ENCODE measurements at places on chromosomes 1 and 21.

- no peak for DNase-seq
Observed at GRCh38 chr1:22801761-22802160, 91.1 kb downstream of the EPHB2 start.

DNA sequence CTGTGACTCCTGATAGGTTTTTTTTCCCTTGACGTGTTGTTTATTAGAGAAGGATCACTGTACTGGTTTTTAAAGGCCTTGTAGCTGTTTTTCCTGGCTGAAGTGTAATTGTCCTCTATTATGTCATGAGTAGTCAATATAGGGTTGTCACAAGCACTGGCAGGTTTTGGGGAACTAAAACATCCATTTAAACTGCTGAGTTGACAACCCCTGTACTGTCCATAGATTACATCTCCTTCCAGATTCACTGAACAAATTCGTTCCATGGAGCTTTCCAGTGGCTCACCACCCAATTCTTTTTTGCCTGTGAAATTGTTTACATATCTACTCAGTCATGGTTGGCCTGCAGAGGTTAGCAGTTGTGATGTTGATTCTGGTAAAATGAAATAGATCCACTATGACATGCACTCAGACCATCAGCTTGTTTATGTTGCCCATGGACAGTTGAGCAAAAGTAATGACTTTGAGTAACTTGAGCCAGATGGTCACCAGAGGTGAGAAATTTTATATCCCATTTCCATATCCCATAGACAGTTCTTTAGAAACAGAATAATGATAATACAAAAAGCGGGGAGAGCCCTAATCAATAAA lies 59.9 kb upstream of the QSOX1 start:
- no peak for DNase-seq

DNA sequence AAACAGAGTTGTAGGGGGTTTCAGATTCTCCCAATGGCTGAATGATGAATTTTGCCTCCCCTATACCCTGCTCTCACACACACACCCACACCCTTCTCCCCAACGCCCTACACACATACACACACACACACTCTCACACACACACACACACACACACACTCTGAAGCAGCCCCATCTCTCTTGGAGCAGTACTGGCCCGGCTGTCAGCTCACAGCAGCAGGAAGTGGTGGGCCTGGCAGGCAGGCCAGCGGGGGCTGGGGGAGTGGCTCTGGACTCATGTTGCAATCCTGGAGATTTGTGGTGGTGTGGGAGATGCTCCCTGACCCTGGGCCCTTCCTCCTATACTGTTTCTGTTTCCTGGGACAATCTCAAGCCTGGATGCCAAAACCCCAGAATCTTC lies 2.2 kb downstream of the IKBKE start:
- peak; percentile 46 for DNase-seq

- DNase-seq = no peak
Observed at GRCh38 chr1:197770243-197770642, 5.0 kb downstream of the DENND1B start.

- no peak for DNase-seq
Observed at GRCh38 chr1:108767115-108767514, 20.6 kb downstream of the STXBP3 start.

- peak; percentile 63 for DNase-seq
Observed at GRCh38 chr1:176696109-176696508, 233.1 kb downstream of the PAPPA2 start.

GRCh38 chr1:218750216-218750970 lies 405.3 kb downstream of the TGFB2 start:
- DNase-seq = no peak

DNA sequence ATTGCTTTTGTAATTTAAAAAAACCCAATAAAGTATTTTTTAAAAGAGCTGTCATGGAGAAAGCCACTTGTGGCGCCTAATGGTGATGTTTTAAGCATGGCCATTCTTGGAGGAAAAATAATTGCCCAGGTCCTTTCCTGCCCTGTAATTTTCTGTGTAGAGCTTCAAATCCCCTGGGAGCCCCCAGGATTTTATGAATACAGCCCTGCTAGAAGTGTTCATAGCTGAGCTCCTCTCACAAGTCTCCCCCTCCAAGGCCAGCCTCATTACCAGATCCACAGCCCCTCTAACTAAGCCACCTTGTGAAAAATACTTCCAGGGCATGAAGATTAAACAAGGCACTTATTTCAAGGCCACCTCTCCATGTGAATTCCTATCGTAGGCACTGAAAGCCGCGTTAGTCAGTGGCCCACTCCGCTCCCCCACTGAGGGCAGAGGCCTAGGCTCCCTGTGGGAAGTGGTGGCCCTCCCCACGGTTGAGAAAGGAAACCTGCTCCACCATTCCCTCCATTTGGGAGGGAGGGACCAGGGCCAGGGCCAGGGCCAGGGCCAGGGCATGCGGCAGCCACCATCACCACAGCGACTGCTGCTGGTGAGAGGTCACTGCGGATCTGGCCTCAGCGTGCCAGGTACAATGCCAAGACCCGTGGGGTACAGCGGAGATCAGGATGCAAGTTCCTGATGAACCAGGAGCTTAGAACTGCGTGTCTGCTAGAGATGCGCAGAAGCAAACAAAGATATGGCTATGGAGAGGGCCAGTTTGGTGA lies 83.1 kb downstream of the KCNN3 start:
- no peak for DNase-seq

DNA sequence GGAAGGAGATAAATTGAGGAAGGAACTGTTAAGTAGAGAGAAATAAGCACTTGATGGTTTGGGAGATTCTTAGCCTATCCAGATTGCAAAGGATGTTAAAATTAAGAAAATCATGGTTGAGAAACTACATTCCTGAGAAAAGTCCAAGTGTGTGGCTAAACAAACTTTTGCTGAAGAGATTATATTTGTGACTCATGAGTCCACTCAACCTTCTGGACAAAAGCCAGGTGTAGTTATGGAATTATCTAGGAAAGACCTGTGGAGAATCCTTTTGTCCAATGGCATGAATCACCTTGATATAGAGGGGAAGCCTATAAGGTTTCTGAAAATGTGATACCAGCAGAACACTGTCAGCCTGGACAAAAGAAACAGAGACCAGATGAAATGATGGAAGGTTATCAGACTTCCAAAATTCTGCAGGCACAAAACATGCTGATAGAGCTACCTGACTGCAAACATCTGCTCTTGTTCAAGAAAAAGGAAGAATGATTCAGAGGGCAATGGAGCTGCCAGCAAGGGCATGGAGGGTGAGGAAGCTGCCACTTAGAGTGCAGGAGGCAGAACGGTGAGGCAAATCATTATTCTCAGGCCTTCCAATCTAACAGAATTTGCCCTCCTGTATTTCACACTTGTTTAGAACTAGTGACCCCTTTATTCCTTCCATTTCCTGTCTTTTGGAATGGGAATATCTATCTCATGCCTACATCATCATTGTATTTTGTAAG lies 300.6 kb upstream of the PRMT6 start:
- DNase-seq = peak; percentile 28

DNA sequence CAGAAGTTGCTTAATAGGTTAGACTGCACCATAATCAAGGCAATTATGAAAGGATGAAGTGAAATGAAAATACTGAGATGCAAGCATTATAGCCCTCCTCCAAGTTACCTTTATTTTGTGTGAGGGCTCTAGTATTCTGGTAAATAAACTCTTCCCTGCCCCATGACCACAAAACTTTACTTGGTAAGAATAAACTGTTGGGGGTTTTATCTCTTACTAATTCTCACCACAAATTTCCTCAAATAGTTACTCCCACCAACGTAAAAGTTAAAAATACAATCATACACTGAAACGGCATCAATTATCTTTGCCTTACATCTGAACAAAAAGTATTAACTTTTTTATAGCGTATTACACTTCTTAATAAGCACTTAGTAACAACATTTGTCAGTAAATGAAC lies 29.5 kb downstream of the C21orf91 start:
- DNase-seq = no peak

DNA sequence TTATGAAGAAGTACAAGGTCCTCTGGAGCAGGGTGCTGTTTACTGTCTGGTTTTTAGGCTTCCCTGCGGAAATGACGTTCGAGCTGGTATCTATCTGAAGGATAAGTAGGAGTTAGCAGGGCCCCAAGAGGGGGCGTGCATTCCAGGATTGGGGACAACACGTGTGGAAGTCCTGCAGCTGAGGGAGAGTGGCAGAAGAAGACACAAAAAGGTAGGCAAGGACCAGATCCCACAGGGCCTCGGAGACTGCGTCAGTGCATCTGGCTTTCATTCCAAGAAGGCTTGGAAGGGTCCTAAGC lies 5.9 kb downstream of the RIMS3 start:
- no peak for DNase-seq

DNA sequence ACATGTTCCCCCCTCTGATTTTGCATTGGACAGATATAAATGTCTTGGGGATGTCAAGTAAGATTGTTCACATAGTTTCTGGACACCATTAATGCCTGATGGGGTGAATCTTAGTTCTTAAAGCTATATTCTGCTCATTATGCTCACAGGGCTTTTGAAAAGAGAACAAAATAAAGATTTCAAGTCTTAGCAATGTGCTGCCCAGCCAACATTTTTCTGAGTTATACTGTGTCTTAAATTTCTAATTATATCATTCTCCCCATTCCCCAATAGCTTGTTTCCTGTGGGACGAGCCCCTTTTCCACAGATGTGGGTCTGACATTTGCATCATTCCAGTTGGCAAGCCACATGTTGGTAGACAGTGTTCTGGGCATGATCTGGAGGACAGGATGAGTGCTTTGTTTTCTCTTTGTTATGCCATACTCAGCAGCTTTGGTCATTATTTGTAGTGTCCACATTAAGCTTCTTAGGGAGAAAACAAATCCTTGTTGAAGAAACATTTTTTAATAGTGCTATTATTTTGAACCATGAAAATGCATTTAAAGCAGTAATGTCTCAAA lies 32.8 kb downstream of the MTARC1 start:
- no peak for DNase-seq

GRCh38 chr1:90135286-90135685 lies 140.4 kb downstream of the ZNF326 start:
- DNase-seq = no peak

DNA sequence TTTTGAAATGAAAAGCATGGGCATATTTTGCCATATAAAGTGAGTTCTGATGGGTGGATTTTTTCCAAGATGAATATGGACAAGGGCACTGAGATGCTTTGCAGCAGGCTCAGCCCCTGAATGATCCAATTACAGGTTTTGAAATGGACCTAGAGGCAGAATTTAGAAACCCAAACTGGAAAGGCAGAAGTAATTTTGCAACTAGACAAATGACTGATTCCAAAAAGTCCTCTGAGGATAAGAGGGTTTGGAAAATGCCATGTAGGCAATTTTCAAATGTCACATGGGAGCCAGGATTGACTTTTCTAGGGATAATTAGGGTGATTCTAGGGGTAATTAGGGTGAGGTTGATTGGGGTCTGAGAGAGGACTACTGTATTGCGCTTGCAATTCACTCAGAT lies 148.9 kb upstream of the ZNF648 start:
- DNase-seq = no peak

GRCh38 chr1:974687-975328 lies 7.1 kb downstream of the PERM1 start:
- no peak for DNase-seq

DNA sequence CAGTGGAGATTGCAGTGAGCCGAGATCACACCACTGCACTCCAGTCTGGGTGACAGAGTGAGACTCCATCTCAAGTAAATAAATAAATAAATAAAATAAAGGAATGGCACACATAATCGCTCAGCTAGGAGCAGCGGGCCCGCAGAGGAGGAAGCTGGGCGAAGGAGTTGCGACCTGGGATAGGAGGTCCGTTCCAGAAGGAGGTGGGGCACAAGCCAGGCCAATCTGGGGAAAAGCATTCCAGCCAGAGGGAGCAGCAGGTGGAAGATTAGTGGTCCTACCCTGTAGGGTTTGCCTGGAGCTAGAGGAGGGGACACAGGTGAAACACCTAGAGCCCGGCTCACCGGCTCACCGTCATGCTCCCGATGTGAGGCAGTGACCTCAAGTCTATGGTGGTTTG lies 40.3 kb upstream of the CASZ1 start:
- DNase-seq = no peak

- DNase-seq = no peak
Observed at GRCh38 chr1:27429029-27429425, 36.6 kb downstream of the GPR3 start.

DNA sequence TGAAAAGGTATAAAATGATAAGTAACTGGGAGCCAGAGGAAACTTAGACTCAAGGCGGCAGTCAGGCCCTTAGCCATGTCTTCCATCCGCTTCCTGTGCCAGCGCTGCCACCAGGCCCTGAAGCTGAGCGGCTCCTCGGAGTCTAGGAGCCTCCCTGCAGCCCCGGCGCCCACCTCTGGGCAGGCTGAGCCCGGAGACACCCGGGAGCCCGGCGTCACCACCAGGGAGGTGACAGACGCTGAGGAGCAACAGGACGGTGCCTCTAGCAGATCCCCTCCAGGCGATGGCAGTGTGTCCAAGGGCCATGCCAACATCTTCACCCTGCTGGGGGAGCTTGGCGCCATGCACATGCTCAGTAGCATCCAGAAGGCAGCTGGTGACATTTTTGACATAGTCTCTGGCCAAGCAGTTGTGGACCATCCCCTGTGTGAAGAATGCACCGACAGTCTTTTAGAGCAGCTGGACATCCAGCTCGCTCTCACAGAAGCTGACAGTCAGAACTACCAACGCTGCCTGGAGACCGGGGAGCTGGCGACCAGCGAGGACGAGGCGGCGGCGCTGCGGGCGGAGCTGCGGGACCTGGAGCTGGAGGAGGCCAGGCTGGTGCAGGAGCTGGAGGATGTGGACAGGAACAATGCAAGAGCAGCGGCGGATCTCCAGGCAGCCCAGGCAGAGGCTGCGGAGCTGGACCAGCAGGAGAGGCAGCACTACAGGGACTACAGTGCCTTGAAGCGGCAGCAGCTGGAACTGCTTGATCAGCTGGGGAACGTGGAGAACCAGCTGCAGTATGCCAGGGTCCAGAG lies at the start of gene BECN2:
BECN2 (plus strand) TSS at position 76 of the 803 bp plus-strand sequence; CDS start at position 76, 0 bp downstream.
- DNase-seq = no peak

DNA sequence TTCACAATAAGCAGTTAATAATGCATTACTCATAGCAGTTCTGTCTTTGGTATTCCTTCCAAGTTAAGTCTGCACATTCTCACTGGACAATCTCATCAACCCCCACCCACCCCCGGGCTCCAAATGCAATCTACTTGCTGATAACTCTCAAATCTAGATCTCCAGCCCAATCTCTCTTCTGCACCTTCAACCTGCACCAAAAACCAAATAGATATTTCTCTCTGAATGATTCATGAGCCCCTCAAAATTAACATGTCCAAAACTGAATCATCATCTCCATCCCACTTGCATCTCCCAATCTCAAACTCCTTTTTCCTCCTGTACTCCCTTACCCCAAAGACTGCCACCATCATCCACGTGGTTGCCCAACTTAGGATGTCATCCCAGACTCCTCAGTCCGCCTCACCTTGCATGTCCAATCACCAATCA lies 2.7 kb downstream of the DOCK7 start:
- DNase-seq = no peak

Data from urothelium cell line (cell line).